ENCODE measurements at places on chromosomes 7 and 10.

DNA sequence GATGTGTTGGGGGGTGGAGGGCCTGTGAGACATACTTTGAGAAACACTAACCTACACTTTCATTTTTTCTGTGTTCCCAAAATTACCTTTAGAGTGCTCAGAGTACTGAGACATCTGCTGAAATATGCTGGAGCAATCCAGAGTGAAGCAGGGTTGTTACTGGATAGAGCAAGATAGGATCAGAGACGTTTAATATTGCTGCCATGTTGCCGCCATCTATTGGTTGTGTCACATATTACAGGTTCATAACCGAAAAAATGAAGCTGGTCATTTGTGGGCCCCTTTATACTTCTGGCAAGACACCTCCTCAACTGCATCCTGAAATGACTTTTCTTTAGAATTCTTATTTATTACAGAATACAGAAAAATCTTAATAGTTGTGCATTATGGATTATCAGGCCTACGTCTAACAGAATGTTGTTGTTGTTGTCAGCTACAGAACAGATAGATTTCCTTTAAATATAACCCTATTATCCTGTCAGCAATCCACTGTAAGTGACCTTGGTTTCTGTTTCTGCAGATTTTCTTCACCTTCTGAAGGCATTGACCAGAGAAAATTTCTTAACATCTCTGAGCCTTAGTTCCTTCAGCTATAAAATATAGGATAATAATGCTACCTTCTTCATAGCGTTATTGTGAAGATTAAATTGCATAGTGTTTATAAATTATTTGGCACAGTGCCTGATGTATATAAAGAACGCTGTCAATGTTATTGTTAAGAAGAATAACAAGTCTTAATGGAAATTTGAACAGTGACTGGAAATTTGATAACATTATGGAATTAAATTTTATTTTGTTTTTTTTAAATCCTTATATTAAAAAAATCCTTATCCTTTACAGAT lies 16.2 kb upstream of the DLD start:
- no peak for DNase-seq

- DNase-seq: no peak
Measured at GRCh38 chr7:80478683-80479082, 33.2 kb downstream of the GNAT3 start.

DNA sequence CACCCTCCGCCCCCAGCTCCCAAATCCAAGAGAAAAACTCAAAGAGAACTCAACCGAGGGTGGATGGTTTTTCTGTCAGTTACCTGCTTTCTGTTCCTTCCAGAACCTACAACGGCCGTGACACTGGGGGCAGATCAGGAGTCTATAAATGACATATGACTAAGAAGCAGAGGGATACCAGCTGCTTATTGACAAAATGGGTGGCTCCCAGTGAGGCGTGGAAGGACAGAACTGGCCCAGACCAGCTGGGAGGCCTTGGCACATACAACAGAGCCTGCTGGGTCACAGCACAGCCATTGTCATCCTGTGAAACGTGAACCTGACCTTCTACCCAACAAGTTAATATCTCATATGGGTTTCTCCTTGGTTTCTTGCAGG lies 84.3 kb upstream of the ADRB1 start:
- no peak for DNase-seq

DNA sequence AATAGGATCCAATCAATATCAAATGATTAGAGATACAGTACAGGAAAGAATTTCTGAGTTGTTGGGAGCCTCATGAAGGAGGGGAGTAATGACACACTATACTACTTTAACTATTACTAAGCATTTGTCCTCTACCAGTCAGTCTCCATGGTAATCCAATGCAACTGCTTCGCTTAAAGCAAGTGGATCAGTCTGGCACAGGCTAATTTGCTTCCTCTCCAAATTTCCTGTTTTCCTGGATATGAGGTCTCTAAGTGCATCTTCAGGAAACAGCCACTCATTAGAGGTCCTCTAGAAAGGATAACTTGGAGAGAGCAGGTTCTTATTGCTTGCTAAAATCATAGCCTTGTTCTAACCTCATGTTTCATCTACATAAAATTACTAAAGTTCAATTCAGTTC lies 8.4 kb upstream of the SEPTIN7 start:
- no peak for DNase-seq

DNA sequence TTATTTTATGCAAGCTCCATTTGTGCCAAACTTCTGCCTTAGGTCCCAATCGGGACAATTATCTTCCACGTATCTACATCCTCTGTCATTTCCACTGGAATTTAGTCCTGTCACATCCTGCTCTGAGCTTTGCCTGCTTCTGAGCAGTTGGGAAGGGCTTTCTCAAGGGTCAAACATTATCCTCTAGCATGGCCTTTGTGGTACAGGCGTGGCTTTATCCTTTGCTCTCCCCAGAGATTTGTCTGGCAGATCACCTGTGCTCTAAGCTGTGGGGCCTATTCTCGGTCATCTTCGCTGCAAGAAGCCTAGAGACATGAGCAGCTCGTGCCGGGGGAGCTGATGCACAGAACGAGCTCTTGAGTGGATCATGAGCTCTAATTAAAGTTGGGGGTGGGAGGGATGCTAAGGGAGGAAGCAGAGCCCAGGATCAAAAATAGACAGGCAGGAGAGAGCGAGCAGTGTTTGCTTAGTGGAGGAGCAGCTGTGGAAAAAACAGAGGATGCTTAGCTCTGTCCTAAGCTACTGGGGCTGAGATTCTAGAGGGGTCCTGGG lies 19.8 kb upstream of the TMEM273 start:
- no peak for DNase-seq

DNA sequence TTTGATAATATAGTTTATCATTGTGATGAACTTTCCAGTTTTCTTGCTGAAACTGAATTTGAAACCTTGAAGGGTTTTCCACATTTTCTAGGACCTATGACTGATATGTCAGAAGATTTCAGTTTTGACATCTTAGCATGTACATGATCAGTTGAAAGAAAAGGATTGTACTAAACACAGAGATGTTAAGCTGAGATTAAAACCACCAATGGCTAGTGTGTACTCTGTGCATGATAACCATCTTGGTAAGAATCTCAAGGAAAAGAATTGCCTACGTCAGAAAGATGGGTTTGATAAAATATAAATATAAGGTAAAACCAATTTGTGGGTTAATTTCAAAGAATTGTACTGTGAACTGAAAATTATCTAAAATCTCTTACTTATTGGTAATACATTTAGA lies 776.4 kb downstream of the GATA3 start:
- DNase-seq: no peak

DNA sequence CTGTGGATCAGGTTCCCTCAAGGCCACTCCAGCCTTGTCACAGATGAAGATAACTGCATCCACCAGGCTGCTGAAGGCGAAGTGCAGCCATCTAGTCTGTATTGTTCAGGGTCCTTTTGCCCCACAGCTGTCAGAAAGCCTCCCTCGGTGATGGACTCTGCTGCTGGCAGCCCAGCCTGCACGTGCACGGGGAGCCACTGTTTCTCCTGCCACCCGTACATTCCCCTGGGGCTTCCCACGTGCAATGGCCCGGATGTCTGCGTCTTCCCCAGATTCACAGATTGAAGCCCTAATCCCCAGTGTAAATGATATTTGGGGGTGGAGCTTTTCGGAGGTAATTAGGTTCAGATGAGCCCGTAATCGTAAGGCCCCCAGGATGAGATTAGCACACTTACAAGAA lies 46.6 kb upstream of the VIPR2 start:
- DNase-seq: no peak

- no peak for DNase-seq
Measured at GRCh38 chr7:91940171-91940570, 491 bp upstream of the AKAP9 start.

DNA sequence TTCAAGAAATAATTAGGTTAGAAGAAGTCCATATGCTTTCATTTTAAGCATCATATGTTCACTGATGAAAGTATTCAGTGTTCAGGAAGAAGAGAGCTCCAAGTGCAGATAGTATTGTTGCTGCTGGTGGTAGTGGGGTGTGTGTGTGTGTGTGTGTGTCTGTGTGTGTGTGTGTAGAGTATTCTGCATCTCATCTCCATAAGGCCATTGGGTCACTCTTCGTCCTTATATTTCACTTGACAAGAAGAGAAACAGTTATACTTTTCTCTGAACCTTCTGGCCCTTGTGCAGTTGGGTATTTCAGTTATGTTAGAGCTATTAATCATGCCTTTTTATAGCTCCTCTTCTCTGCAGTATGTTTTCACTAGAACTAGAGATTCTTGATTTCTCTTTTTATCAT lies 26.2 kb downstream of the ADAM22 start:
- DNase-seq: no peak

DNA sequence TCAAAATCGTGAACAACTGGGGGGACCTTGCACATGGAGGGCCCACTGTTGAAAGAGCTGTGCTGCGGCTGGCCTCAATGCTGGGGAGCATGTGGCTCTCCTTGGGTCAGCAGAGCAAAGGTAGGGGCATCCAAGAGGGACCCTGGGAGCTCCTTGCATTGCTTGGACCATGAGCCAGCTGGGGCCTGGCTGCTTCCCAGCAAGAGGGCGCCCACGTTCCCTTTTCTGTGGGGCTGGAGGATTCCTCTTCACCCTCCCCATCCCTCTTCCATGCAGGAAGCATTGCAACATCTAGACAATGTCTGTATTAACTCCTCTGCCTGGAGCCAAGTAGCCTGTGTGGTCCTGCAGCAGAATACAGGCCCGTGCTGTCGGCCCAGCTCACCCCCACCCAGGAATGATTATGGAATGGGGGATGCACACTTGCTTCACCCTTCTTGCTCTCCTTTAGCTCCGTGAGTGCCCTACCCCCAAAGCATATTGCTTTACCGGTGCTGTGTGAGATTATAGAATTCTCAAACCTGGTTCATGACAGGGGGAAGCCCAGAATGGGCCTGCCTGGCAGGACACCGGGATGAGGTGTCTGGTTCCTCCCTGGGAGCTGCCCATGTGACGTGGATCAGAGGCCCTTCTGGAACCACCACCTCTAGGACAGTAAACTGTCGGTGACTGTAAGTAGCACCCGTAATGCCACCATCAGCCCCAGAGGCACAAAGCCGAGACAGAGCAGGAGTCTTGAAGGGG lies 61.9 kb downstream of the SYPL1 start:
- DNase-seq: no peak

GRCh38 chr10:62001898-62002297 lies 100.4 kb downstream of the ARID5B start:
- DNase-seq: no peak

DNA sequence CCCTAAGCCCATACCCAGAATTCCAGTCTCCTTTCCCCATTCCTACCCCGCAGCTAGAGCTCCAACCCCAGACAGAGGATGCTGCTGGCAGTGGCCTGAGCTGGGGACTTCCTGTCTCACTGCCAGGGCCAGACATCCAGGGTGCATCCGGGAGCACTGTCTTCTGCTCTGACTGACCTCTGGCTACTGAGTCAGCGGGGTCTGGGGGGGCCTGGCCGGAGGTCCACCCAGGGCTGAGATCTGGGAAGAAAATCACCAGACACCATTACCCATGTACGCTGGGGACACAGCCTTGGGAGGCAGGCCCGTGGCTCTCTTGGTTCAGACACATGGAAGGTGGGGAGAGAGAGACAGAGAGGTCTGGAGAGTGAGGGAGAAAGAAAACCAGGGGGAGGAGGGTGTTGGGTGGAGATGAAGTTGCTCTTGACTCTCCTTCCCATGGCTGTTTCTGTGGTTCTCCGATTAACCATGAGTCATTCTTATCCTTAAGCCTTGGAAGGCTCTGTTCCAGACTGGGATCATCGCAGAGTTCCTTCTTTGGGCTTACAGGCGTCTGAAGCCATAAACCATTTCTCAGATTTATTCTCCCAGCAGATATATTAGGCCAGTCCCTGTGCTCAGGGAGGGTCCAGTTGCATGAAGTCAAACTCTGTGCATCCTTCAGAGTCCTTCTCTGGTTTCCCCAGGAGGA lies 23.6 kb downstream of the TSPAN15 start:
- DNase-seq: no peak

GRCh38 chr7:107815254-107815882 lies 12.3 kb upstream of the SLC26A3 start:
- DNase-seq: no peak

GRCh38 chr7:133511708-133512107 lies 258.8 kb downstream of the EXOC4 start:
- DNase-seq: no peak

DNA sequence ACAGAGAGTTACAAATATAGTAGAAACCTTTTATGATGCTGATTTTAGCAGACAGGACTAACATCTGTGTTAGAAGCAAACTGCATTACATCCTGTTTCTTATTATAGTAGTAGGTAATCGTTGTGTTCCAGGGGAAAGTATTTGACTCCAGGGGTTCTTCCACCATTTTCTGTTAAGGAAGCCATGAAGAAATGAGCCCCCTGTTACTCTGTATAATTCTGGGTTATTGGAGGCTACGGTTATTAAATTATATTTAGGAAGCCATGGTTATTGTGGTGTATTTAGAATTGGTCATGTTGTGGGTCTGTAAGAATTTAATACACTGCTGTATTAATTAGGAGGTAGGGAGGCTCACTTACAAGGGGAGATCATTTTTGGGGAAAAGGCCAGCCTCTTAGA lies 175.8 kb upstream of the AGK start:
- DNase-seq: no peak

DNA sequence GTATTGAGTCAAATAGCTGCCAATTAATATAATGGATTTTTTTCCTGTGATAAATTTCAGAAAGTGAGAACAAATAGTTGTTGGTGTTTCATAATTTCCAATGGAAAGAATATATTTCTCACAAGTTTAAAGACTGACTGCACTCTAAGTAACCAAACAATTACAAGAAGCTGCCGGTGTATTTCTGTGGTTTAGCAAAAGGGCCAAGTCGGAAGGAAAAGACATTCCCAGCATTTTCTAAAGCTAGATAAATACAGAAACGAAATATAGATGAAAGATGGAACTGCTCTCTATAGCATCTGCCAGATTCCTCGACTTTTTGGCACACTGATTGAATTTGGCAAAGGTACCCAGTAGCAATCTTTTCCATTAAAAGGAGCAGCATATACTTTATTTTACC lies 92.7 kb upstream of the MKX start:
- no peak for DNase-seq

GRCh38 chr10:123995461-123996131 lies 97.8 kb downstream of the CHST15 start:
- peak; percentile 44 for DNase-seq

GRCh38 chr7:80826520-80827238 lies 92.2 kb downstream of the SEMA3C start:
- no peak for DNase-seq

DNA sequence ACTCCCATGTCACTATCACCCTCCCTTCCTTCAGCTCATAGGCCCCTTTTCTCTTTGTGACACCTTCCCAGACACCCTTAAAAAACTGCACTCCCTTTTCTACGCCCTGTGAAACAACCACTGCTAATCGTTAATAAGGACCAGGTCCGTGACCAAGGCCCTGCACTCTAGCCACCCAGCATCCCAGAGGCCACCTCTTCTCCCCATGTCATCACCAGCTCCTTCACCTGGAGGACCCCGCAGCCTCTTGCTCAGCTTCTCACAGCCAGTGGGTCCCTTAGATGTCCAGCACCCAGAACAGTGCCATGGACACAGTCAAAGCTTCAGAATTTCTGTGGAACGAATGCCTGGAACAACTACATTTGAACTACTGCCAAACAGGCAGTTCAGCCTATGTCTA lies 2.3 kb downstream of the PARD3 start:
- no peak for DNase-seq

GRCh38 chr10:58784361-58784760 lies 271.7 kb downstream of the BICC1 start:
- DNase-seq: no peak

GRCh38 chr10:126015413-126015812 lies 119.0 kb downstream of the FANK1 start:
- no peak for DNase-seq

Data from epithelial cell of prostate (primary cell).